ENCODE measurements at places on chromosomes 6 and 20. TPM values are rescaled to one million over a fixed set of nuclear protein-coding genes. Genes with fewer than 3 reads are reported as not detected.
A peak's percentile ranks its signal among the peaks of the same experiment; 100 is the strongest.

GRCh38 chr20:59026904-59027740 is 5.0 kb downstream of the ATP5F1E start:
- no peak for DNase-seq

BMP2 gene
- total RNA-seq, result not detected

OPN5 gene
- total RNA-seq, result not detected

SIRPB1 gene
- 4.4 TPM for total RNA-seq

- no peak for DNase-seq
Observed at GRCh38 chr6:27296106-27296783, 15.8 kb downstream of the POM121L2 start.

- DNase-seq, result no peak
Observed at GRCh38 chr6:26213334-26214075, 126.3 kb downstream of the HFE start.

GRCh38 chr6:125904871-125905270 is 51.7 kb upstream of the HINT3 start:
- peak; percentile 27 for DNase-seq

DNA sequence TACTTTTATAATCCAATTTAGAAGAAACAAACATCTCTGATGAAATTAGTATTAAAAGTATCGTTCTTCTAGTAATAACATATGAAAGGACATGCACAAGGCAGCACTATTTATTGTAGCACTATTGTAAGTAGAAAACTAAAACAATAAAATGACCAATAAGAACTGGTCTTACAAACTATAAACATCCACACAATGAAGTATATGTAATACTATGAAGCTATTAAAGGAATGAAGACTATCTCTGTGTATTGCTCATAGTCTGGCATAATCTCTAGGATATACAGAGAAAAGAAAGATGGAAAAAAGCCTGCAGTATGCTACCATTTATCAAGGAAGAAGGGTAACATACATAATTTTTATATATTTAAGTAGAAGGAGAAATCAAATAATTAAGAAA is 16.7 kb downstream of the LCA5 start:
- no peak for DNase-seq

PPP1R3G gene
- not detected for total RNA-seq

DNA sequence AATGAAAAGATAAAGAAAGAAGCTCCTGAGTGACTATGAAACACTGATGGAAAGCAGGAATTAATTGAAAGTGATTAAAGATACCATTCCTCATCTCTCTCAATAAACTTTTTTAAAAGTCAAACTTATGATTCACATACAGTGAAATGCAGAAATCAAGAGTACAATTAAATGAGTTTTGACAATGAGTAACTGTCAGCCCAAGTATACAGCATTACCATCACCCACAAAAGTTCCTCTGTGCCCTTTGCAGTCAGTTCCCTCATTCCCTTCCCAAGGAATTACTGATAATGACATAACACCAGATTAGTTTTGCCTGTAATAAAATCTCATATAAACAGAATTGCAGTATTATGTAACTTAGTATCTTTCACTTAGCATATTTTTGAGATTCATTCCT is 44.5 kb downstream of the ATG5 start:
- DNase-seq, result no peak

CCNC gene
- 38.0 TPM for total RNA-seq

CTAGE9 gene
- total RNA-seq, result not detected

DNA sequence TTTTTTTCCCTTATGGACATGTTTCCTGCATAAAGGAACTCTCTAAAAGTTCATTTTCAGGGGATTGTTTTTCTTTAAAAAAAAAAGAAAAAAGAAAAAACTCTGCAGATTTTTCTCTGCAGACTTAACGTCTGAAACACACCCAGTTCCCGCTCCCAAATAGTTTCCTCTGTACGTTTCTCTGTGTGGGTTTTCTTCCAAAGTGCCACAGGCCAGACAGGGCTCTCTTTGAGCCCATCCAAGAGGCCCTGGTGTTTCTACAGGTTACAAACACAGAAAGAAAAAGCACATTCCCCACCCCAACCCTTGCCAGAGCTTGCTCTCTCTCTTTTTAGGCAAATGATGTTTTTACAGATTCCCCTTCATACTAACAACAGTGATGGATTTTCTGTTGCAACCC is 258.6 kb downstream of the FNDC1 start:
- DNase-seq, result no peak

SLC44A4 gene
- total RNA-seq, result 0.10 TPM

DNA sequence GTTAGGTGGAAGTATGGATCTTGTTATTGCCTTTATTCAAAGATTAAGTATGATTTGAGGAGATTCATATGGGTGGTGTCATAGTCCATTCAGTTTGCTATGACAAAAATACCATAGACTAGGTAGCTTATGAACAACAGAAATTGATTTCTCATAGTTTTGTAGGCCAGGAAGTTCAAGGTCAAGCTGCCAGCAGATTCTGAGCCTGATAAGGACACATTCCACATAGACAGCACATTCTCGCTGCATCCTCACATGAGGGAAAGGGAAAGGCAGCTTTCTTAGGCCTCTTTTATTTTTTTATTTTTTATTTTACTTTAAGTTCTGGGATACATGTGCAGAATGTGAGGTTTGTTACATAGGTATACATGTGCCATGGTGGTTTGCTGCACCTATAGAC is 27.7 kb downstream of the ME1 start:
- DNase-seq, result no peak

DNA sequence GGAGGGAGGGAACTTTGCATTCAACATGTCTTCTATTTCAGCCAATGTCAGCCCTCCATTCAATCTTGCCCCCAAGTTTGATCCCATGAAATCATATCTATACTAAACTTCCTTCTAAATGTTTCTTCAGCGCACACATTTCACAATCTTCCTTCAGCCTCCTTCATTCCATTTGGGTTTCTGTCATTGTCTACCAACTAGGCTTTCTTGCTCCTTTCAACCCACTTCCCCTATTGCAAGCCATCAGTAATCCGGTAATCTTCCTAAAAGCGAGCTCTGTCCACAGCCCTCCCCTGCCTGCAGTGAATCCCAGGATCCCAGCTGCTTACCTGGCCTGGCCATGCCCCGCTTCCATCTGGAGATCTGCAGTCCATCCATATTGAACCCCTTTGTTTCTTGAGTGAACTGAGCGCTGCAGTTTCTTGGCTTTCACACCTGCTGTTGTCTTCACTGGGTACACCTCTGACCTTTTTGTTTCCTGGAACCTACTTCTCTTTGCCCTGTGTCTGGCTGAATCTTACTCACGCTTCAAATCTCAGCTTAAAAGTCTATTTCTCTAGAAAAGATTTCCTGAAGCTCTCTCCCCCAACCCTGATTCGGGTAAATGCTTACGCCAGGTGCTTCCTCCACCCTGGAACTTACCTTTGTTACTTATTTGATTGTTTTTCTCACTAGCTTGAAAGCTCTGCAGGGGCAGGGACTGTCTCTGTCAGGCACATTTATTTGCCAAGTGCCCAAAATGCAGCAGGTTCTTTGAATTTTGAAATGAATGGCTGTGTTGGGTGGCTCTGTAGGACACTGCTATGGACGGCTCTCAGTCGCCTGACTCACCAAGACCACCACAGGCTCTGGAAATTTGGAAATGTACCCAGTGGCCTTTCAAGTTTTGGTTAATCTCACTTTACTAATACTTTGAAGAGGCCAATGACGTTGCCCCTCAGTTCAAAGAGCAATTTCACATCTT is 50.3 kb downstream of the ADTRP start:
- DNase-seq, result no peak

DNA sequence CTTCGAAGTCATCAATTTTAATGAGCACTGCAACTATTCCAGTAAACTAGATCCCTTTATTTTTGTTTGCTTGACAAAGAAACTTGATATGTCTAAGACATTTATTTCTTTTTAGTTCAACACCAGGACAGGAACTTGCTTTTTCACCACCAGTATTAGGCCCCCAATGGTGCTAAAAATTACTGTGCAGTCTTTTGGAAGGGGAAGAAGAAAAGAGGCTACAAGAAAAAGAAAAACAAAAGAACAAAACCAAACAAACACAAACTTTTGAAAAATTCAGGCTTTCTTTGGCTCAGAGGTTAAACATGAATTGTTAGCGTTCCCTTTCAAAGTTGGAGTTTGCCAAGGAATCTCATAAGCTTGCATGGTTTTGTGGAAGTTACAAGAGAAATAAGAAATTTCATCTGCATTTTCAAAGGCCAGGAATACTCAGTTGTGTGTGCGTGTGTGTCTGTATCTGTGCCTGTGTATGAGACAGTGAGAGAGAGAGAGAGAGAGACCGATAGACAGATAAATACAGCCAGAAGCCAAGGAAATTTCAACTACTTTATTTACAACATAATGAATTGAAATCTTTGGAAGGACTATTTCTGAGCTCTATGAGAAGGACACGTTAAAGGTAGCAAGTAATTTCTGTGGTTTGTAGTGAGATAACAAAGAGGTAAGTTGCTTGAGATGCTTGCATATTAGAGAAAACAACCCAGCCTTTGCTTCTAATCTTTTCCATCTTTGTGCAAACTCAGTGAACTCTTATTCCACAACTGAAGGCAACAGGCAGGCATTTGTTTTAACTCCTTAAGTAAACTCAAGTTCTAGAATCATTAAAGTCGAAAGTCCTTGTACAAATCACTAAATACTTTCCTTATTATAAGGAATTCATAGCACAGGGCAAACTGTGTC is 171.0 kb upstream of the CITED2 start:
- no peak for DNase-seq

GRCh38 chr6:55822815-55823214 is 52.6 kb downstream of the BMP5 start:
- no peak for DNase-seq

DNA sequence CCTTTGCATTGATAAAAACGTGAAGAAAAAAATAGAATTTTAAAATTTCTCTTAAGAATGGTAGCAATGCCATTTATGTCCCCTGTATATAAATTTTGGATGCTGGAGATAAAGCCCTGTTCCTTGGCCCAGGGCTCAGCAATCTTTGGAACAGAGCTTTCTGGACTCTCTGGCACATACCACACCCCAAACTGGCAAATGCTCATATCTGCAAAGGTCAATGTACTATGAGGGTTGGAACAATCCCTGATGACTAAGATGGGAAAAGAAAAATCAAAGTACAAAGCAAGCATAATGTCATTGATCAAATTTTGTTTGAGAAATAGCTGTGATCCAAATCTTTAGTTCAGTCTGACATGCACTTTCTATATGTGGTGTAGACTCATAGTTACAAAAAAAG is 158.1 kb upstream of the HCRTR2 start:
- DNase-seq, result no peak

PRKN gene
- 8.4 TPM for total RNA-seq

DNA sequence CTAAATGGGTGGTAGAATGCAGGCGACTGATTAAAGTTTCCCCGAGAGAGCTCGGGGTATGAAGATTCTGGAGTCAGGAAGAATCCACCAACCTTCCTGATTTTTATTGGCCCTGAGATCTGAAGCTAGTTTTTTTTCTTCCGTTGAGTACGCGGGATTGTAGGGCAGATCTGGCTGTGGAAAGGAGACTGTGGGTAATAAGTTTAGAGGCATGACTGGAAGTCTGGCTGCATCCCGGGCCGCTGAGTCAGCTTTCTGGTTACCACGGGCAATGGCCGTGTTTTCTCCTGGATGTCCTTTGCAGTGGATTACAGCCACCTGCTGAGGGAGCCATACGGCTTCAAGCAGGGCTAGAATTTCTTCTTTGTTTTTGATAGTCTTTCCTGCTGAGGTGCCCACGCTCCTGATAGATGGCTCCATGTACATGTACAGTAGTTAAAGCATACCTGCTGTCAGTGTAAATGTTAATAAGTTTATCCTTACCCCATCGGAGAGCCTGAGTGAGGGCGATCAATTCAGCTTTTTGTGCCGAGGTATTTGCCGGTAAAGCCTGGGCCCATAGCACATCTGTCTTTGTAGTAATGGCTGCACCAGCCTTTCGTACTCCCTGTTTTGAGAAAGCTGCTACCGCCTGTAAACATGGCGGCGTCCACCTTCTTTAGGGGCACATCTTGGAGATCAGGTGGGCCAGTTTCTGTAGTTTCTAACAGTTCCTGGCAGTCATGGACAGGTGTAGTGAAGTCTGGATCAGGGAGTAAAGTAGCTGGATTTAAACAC is 154.0 kb downstream of the TRIM27 start:
- DNase-seq, result no peak
